Left renal pelvis (tissue), 4 donors: ENCODE measurements at places on chromosomes 12 and 14. TPM values are rescaled to one million over a fixed set of nuclear protein-coding genes. Genes with fewer than 3 reads are reported as not detected.

GRCh38 chr14:77926942-77927341 lies 127.0 kb downstream of the ADCK1 start:
- DNase-seq = no peak

GRCh38 chr14:91350813-91351511 lies 66.7 kb downstream of the CCDC88C start:
- no peak for DNase-seq

- no peak for DNase-seq
These were observed at the start of gene CELA1 for GRCh38 chr12:51346581-51346980. CELA1 (minus strand) TSS chr12:51346679; CDS start chr12:51346638, 41 bp downstream.

DNA sequence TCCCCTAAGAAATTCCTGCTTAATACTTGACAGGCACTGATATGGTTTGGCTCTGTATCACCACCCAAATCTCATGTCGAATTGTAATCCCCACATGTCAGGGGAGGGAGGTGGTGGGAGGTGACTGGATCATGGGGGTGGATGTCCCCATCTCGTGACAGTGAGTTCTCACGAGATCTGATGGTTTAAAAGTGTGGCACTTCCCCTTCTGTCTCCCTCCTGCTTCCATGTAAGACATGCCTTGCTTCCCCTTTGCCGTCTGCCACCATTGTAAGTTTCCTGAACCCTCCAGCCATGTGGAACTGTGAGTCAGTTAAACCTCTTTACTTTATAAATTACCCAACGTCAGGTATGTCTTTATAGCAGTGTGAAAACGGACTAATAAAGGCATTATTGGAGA lies 198.0 kb downstream of the FOXN3 start:
- DNase-seq = no peak

GRCh38 chr12:2431810-2432209 lies 363.0 kb upstream of the FKBP4 start:
- DNase-seq = no peak

DNA sequence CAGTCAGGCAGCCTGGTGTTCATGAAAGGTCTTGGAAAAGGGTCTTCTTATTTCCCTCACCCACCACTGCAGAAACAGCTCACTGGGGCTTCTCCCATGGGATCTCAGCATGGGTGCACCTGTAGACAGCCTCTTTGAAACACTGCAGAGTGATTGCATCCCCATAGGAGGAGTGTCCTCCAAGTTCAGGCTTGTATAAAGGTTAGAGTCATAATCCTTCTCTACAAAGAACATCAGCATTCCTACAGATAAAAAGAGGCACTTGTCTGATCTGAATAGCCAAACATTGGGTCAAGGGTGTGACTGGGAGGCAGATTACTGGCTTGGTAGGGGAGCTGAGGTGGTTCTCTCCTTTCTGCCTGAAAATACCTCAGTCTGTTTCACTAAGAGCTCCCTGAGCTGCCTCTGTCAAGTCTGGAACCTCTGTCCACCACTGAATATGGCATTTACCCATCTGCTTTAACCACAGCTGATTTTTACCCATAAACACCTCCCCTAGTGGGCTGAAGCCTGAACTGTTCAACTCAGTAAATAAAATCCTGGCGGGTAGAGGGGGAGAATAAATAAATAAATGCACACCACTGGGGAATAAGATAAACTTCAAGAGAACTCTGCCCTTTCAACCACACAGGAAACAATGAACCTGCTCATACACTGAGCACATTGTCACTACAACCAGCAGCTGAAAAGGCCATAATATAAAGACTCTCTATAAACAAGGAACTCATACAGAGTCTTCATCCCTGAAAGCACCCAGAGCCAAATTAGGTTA lies 120.7 kb upstream of the SCAF11 start:
- DNase-seq = no peak

DNA sequence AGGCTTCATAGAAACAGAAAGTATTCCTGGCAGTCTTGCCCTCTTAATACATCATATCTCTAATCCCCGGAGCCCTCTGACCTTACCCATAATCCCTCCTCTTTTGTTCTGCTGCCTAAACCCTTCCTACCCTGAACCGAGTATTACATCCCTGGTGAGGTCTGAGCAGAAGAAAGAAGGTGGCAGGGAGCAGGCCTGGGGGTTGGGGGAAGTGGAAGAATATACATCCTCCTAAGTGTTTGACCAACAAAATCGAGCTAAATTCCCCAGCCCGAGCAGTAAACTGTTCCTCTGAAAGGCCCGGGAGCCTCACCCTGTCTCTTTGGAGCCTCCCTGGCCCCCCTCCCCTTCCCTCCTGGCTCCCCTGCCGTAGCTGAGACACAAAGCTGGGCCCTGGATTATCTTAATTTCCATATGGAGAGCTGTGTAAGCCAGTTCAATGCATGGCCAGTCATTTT lies 192.6 kb upstream of the LHX5 start:
- DNase-seq = no peak

GRCh38 chr12:78697817-78698415 lies 166.7 kb upstream of the SYT1 start:
- DNase-seq = no peak

The POLE gene
- 45.7 TPM for polyA plus RNA-seq
